Stimulated activated CD4-positive, alpha-beta T cell treated with anti-CD3 and anti-CD28 coated beads, Interleukin-15, amount 100 ng/mL, for 24 hours (primary cell): ENCODE measurements at places on chromosomes 11 and 22.

DNA sequence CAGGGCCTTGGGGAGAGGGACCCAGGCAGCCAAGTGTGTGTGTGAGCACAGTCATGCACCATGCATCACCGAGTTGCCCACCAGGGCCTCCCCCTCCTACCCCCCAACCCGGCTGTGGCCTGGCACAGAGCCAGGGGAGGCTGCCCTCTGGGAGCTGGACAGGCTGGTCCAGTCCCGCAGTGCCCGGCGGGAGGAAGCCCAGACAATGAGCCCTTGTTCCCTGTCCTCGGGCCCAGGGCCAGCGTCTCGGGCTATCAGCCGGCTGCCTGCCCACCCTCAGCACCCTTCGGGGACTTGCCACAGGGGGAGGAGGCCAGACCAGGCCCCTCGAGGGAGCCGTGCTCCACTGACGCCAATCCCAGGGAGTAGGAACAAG is 4.5 kb downstream of the LRRC75B start:
- no peak for DNase-seq

GRCh38 chr11:22851477-22851876 is 8.8 kb downstream of the CCDC179 start:
- no peak for DNase-seq

- DNase-seq = no peak
These were observed 110.9 kb downstream of the KCNC1 start for GRCh38 chr11:17845431-17845881.

- peak; percentile 63 for DNase-seq
These were observed 8.2 kb downstream of the SUSD2 start for GRCh38 chr22:24189249-24190158.

GRCh38 chr11:93194673-93195291 is 3.0 kb downstream of the SLC36A4 start:
- no peak for DNase-seq
